CD4-positive, alpha-beta T cell treated with Interleukin-17A for 1 hour (primary cell): ENCODE measurements at places on chromosomes 7 and 10.

DNA sequence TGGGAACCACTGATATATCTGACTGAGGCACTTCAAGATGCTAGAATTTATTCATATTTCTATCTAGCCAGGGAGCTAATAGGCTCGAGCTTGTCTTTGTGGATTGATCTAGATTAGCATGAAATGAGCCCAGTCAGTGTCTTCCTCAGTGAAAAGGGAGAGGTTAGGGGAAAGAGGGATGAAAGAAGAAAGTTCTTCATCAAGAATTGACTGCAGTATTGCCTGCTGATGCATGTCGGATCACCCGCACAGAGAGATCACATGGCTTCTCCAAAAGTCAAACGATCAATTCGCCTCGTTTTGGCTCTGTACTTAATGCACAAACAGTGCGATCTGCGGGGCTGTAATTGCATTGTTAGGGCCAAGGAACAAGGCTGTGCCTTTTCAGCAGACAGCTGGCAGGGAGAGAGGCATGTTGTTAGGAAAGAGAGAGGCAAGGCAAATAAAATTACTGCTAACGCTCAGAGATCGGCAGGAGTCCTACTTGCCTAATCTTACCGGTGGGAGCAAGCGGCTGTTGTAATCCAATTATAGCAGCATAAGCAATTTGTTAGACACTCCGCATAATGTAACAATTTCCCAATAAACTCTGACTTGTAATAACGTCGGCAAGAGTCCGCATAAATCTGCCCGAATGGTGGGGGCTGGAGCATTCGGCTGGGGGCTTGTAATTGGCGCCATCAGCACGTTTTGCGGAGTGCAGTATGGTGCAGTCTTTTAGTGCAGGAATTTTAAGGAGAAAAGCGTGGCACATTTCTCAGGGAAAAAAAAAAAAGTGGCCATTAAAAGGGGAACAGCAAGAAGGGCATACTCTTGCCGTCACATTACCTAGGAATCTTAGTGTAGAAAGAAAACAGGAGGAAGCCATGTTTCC lies 102.1 kb downstream of the POLL start:
- DNase-seq = no peak

- no peak for DNase-seq
These were observed 2.5 kb upstream of the GDF2 start for GRCh38 chr10:47319784-47320183.

GRCh38 chr7:101814991-101815825 lies 2.2 kb upstream of the CUX1 start:
- DNase-seq = peak; percentile 64

DNA sequence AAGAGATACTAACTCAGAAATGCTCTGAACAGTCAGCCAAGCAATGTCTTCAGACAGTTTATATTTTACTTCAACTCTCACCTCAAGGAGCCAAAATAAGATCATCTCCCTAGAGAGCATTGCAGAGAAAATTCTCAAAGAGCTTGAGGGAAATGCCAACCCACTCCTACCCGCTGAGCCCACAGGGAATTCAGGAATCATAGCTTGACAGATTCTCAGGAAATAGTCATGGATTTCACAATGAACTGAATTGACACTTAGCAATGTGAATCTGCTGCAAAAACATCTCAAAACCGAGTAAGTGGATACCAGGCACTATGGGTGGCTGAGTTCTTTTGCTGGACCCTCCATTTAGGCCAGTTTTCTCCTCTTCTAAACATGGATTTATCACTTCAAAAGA lies 9.8 kb upstream of the PLAC9 start:
- DNase-seq = no peak

GRCh38 chr7:105636982-105637381 lies 55.7 kb upstream of the EFCAB10 start:
- no peak for DNase-seq

DNA sequence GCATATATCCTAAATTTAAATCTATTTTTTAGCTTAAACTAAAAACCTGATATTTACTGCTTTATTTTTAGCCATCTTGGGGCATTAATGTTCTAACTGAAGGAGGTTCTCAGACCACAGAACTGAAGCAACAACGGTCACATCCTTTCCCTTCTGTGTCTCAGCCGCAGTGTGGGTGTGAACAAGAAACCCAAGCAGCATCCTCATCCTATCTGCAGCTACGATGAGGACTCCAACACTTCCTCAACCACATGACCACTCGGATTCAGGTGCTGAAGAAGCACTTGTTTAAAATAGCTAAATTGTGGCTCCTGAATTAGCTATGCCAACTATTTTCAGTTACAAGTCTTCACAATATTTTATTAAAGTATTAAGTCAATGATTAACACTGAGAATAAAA lies 5.3 kb downstream of the ESYT2 start:
- peak; percentile 88 for DNase-seq

- no peak for DNase-seq
These were observed 71.9 kb upstream of the TNS3 start for GRCh38 chr7:47653550-47654411.

DNA sequence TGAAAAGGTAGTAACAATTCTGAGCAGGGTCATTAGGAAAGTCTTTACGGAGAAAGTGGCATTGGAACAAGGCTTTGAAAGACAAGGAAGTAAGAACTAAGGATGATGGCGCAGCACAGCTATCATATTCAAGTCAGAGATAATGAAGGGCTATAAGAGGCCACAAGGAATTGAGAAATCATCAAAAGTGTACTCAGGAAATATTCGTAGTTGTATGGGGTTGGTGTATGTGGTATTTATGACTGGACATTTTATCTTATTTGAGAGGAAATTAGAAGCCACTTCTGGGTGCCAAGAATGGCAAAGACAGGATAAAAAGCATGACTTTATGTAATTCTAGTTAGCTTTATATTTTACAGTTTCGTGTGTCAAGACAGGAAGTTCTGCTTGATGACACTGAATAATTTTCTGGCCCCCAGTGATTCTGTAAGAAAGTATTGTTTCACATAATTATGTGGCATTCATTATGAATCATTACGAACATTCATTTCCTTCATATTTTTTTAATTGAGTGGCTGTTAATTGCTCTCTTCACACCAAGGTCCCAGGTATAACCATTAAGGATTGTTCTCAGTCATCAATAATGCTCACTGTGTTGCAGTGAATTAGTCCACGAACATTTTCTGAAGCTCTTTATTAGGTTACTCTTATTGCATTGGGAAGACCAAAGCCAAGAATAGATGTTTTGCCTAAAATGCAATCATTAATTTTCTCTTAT lies 244.3 kb downstream of the PHF14 start:
- DNase-seq = no peak

DNA sequence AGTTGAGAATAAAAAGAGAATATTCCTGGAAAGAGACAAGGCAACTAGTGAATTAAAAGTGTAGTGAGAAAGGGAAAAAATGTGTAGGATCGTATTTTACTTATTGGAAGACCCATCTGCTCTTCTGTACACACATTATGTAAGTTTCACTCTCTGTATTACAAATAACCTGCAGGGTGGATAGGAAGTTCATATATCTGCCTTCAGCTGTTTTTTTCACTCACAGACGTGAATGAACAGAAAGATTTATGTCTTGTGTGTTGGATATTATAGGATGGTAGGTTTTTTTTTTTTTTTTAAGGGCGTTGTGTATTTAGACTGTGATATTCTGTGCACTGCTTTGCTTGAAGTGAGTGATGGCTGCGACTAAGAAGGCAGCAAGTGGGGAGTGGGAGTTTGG lies 266.5 kb downstream of the AUTS2 start:
- DNase-seq = no peak

DNA sequence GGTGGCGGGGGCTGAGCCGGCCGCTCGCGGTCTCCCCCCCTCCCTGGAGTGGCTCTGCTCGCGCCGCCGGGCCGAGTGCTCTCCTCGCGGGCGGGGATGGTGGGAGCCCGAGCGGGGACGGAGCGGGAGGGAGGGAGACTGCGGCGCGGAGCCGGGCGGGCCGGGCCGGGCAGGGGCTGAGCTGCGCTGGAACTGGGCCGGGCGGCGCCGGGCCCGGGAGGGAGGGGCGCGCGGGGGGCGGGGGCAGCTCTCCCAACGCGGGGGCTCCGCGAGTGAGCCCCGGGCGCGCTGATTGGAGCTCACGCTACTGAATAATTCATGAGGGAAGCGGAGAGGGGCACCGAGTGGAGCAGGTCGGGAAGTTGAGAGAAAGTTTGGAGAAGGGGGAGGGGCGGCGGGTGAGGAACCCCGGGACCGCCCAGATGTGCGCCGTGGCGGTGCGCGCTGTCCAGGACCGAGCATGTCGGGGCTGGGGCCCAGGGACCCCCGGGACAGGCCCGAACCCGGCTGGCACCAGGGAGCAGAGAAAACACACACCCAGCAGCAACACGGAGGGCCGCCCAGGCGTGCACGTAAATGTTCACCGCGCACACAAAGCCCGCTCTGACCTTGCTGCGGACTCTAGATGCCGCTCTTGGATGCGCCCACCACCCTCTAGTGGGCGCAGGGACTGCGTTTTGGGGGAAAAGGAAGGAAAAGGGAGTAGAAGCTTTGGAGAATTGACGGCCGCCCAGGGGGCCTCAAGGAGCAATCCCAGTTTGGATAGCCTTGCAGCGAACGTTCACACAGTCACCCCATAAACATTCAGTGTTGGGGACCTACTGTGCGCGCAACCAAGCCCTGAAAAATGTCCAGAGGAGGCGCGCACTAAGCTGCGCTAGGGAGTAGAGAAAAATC lies at the start of gene EPHB4:
Gene EPHB4 (minus strand): TSS at position 194 of the 897 bp plus-strand sequence. CDS start 493 bp downstream, outside the sequence.
- no peak for DNase-seq

DNA sequence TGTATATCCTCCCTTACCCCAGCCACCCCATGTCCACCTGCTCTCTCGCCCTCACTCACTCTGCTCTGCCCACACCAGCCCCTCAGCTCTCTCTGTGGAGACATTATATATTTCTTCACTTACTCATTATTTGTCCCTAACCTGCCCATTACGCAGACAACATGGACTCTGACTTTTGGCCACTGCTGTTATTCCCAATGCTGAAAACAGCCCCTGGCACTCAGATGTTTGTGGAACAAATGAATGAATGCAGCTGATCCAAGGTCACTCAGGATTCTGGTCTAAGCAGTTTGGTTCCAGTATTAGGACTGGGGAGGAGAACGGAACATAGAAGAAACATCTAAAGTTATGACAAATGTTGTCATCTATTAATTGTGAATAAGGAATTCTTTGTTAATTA lies 26.7 kb downstream of the GNA12 start:
- no peak for DNase-seq

DNA sequence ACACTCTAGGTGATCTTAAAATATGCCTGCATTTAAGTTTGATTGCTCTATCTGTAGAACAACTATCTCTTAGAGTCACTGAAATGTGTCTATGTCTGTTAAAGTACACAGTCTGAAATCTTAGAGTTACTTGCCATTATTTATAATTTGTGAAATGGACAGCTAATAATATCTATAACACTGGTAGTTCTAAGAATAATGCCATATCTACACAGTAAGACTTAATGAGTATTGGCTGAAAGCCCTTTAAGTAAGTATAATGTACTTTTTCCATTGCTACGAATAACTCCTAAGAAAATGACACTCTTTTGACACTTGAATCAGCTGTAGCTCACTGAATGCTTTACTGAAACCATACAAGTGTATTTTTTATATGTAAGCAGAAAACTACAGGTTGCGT lies 567.4 kb upstream of the PCDH15 start:
- DNase-seq = no peak

- no peak for DNase-seq
These were observed 534.2 kb upstream of the ZWINT start for GRCh38 chr10:56895306-56895705.

DNA sequence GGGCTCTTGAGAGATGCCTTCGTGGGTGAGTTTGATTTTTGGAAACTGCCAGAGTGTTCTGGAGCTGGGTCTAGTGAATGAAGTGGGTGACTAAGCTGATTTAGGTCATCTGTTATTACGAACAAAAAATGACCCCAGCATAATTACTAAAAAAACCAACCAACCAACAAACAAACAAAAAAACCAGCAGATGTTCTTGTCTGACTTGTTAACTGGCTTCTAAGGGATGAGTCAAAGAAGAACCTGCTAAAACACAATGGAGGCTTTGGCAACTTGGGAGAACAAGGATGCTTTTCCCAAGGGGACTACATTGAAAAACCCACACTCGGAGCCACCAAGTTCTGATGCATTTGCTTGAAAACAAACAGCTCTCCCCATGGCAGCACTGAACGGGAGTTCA lies 11.5 kb downstream of the TACR2 start:
- DNase-seq = no peak

GRCh38 chr10:75408509-75408875 lies 6.9 kb upstream of the ZNF503 start:
- no peak for DNase-seq

DNA sequence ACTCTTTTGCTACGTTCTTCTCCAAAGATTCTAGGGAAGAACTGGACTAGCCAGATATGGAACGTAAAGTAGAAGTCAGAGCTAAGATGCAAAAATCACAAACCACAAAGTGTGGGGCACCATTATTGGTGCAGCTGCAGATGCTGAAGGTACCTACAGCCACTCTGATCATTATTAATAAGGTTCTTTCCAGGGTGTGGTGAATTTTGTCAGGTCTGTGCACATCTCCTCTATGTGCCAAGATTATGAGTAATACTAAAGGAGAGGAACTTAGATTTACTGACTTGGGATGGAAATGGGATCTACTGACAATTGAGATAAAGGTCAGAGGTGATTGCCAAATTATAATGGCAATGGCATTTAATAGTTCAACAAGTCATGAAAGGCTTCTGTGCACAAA lies 148.2 kb downstream of the RAPGEF5 start:
- no peak for DNase-seq

DNA sequence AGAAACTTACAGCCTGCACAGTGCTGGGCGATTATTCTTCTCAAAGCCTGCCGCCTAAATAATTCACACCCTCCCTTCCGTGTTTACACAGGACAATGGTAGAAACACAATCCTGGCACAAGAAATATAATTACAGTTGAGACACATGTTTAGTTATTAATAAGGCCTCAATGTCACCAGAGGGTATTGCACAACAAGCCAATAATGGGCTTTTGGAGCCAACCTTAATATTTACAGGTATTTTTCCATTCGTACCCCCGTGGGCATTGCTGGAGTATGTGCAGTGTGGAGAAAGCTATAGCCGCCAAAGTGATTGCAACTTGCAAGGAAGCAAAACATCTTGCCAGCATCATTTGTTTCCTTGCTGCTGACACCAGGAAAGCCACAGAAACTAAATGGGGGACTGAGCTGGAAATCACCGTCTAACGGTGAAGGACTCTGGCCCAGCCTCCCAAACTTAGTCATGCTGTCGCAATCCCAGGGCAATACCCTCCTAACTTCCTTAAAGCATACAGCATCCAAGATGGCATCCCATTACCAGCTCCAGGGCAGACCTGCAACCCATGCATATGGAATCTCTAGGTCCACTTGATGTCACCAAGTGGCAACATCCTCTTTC lies 8.6 kb downstream of the CALN1 start:
- DNase-seq = peak; percentile 5

- no peak for DNase-seq
These were observed 4.2 kb downstream of the NPSR1 start for GRCh38 chr7:34662058-34662708.

DNA sequence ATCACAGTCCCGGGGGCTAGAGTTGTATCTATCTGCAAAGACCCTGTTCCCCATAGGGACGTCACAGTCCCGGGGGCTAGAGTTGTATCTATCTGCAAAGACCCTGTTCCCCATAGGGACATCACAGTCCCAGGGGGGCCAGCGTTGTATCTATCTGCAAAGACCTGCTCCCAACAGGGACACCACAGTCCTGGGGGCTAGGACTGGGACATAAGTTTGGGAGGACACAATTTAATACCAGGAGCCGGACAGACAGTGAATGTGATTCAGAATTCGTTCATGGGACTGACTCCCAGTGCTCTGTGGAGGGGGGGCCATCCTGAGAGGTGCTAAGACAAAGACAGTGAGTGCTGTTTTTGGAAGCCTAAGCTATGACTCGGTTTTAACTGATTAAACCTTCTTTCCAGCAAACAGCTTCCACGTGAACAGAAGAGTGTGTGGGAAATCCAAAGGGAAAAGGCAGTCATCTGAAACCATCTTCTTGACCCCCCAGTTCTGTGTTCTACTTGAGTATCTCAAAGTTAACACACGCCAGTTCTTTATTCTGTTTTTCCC lies 153.0 kb downstream of the DIP2C start:
- DNase-seq = no peak
